GM12891 (cell line): ENCODE measurements at places on chromosomes 16 and 17.

- DNase-seq: peak; percentile 23
These were observed 93.7 kb downstream of the PMP22 start for GRCh38 chr17:15171167-15172047.

DNA sequence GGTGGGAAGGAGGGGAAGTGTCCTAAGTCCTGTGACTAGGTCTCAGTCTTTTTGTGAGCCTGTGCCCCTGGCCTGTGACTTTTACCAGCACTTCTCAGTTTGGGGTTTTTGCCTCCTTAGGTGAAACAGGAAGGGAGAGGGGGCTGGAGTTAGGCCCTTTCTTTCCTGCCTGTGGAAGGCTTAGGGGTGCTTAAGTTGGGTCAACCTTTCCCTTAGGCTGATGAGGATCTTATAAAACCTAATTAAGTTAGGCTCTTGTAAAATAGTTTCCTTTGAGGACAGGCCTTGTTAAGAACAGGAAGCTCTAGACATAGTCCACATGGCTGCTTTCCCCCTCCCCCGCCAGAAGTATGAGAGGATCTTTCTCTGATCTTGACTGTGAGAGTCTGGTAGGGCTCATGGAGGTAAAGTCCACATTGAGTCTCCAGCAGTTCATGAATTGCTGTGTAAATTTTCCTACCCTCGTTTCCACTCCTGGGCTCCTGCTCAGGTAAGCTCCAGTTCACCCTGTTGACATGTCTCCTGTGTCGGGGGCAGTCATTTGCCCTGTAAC lies 17.0 kb upstream of the DNASE1 start:
- DNase-seq: no peak

GRCh38 chr16:58692450-58692849 lies 7.9 kb upstream of the SLC38A7 start:
- no peak for DNase-seq

DNA sequence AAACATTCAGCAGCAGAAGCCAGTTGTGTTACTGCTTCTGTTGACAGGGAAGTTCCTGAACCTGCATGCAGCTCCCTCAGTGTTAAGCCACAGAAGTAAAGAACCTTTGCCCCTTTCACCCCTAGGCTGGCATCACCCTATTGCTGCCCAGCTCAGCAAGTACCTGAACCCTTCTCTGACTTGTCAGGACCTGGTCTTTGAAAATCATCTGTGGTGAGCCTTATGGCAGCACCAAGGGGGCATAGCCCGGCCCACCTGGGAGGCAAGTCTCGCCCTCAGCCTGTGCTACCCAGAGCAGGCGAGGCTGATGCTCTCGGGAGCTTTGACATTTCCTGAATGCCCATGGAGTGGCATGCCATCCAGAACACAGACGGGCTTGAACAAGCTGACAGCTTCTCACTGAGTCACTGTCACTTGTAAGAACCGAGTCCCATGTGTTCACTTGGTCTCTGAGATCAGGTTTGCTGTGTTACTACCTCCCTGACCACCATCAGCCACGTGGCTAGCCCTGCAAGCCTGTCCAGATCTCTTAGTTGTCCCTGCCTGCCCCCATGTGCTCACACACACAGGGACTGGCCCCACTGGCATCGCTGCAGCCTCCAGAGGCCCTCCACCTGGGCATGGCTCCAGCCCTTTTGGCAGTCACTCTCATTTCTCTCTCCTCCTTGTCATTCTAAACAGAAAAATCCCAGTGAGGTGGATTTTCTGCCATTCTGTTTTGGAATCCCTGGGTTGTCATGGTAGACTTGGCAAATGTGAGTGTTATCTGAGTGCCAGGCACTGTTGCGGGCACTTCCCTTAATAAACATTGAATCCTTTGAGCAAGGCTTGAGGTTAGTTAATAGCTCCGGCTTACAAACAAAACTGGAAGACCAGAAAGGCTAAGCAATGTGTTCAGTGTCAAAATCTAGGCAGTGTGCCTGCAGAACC lies 2.9 kb upstream of the CARMIL2 start:
- no peak for DNase-seq

DNA sequence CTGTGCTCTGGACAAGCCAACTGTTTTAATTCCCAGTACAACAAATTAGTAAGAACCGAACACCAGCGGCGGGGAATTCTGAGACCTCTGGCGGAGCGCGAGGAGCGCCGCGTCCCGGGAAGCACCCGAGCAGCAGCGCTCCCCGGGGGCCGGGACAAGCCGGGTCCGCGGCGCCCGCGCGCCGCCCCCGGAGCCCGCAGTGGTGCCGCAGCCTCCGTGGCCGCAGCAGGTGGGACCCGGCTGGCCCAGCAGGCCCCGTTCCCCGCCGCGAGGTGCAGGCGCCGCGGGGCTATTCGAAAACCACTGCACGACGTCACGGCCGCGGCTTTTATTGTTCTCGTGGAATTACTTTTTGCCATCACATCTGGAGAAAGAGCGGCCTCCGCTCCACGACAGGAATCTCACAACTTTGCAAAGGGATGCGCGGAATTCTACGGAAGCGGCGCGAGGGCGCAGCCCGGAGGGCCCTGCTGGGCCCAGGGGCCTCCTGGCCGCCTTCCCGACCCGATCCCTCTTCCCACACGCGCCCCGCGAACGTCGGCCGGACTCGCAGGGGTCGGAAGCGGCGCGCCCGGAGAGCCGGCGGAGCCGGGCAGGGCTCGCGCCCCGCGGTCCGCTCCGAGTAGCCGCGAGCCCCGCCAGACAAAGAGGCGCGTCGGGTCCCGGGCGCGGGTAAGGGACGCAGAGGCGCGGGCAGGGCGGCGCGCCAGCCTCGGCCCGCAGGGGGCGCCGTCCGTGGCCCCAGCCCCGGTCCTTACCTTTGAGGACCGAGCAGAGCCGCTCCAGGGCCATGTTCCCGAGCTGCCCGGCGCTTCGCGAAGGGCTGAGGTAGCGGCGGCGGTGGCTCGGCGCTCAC lies 696 bp downstream of the NETO2 start:
- DNase-seq: peak; percentile 74

- DNase-seq: no peak
These were observed 50.7 kb downstream of the AATF start for GRCh38 chr17:36999471-36999870.

- no peak for DNase-seq
These were observed 594 bp upstream of the TGFB1I1 start for GRCh38 chr16:31471241-31471874.

DNA sequence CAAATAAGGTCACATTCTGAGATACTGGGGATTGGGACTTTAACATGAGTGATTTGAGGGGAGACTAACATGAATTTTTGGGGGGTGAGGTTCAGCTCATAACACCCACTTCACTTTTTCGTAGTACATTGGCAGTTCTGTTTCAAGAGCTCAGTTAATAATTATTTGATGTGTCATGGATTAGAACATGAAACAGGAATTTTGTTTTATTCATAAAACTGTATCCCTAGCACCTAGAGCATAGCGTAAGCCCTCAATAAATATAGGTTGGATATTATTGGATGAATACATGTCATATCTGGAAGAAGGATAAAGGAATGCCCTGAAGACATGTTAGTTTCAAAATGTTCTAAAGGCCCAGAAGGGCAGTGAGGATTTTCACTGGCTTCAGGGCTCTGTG lies 119.8 kb downstream of the PRKCA start:
- no peak for DNase-seq

DNA sequence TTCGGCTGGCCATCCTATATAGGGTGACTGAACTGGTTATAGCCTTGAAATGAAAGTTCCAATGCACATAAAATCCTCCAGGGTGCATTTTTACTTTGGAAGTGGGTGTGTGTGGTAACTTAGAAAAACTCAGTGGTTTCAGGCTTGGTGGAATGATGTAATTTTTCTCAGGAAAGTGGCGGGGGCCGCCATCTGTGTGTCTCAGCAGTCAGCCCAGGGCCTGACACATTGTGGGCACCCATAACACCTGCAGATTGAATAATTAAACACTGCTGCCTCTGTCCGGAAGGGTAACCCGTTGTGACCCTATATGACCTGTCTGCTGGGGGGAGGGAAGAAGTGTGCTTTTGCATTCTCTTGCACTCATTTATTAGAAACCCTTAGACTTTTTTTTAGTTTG lies 2.2 kb upstream of the PDP2 start:
- no peak for DNase-seq

- no peak for DNase-seq
These were observed 60.9 kb downstream of the KLHDC4 start for GRCh38 chr16:87704754-87705353.

DNA sequence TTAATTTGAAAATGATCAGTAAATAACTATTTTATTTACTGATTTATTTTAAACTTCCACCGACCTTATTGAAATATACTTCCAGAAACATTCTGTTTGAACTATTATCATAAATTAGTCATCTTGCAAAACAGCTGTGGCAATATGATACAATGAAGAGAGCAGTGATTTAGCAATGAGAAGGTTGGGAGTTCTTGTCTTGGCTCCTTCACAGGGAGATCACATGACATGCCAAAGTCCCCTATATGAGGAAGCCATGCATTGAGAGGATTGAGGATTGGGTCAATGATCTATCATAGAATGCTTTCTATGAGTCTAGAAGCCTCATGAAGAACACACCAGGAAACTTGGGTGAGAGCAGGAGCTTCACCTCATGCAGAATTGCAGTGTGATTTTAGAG lies 222.7 kb downstream of the LGALS9B start:
- DNase-seq: no peak

DNA sequence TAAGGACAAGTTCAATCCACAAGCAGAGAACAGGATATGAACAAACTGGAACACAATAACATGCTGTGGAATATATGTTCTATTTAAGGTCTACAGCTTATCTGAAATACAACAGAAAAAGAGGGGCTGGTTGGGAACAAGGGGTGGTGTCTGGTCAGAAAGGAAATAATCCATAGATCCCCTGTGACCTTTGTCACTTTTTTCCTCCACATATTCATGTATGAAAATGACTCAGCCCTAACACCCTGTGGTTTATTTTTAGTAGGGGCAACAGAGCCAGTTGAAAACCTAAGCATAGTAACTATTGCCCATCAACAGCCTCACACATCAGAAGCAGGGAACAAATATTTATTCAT lies 12.3 kb upstream of the SPAG9 start:
- DNase-seq: no peak

DNA sequence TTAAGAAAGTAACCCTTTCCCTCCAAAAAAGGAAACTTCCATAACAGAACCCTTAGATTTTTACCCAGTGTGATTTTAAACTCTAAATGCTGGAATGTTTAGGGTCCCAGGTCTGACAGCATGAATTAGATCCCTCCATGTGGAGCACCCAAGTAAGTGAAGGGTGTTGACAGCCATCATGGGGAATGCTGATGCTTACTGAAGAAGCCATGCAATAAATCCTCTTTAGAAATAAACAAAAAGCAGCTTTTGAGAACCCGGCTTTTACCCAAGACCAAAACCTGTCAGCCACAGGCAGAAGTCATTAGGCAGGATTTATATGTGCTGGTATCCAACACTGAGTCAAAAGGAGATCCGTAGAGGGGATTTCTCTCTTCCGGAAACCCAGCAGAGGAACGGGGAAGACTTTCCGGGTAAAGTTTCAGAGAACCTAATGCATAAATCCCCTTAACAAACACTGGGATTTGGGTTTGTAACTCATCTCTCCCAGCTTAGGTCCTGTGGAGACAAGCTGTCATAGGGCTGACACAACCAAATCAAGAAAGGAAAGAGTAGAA lies 287.5 kb downstream of the IRX3 start:
- no peak for DNase-seq

- no peak for DNase-seq
These were observed 10.2 kb downstream of the RAB11FIP4 start for GRCh38 chr17:31401456-31402254.

GRCh38 chr17:19787733-19788357 lies 39.7 kb upstream of the ALDH3A1 start:
- no peak for DNase-seq

DNA sequence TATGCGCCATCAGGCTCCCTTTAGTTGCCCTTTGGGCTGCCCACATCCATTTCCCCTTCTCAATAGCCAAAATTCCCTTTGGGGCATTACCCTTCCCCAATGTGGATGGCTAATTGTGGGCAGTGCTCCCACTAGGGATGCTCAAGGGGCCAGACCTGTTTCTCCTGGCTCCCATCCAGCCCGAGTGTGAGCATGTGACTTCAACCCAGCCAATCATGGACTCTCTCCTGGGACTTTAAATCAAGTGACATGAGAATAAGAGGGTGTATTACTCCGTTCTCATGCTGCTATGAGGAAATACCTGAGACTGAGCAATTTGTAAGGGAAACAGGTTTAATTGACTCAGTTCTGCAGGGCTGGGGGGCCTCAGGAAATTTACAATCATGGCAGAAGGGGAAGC lies 60.9 kb upstream of the WSB1 start:
- DNase-seq: no peak

- peak; percentile 100 for DNase-seq
These were observed at the start of gene INO80E for GRCh38 chr16:29995911-29996765. Gene INO80E (plus strand): TSS chr16:29996241. CDS start chr16:29996311, 70 bp downstream.

GRCh38 chr16:65959983-65960382 lies 406.5 kb upstream of the CDH5 start:
- DNase-seq: no peak

- no peak for DNase-seq
These were observed 486.5 kb downstream of the CDH13 start for GRCh38 chr16:83113317-83113716.

GRCh38 chr17:64306850-64307463 lies 43.9 kb upstream of the TEX2 start:
- DNase-seq: peak; percentile 38

DNA sequence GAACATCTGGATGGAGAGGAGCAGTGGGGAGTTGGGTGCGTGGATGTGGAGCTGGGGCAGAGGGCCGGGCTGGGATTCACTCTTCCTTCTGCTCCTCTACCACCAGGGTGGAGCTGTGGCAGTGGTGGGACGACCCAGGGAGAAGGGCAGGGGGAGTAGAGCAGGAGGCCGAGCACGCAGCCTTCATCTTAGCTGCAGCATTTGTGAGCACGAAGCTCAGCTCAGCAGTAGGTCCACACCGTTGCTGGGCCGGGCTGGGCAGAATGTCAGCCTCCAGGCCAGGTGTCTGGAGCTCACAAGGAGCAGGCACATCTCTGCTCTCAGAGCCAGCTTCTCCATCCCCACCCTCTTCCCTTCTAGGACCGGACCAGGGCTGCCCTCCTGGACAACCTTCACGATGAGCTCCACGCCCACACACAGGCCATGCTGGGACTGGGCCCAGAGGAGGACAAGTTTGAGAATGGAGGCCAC lies 55.7 kb downstream of the OR1D5 start:
- DNase-seq: no peak

GRCh38 chr16:1777375-1778199 lies 4.7 kb upstream of the MRPS34 start:
- no peak for DNase-seq

- DNase-seq: peak; percentile 100
These were observed at the start of gene TEDC2 for GRCh38 chr16:2459647-2460390. Gene TEDC2 (plus strand): TSS chr16:2460109. CDS start chr16:2460145, 36 bp downstream.

DNA sequence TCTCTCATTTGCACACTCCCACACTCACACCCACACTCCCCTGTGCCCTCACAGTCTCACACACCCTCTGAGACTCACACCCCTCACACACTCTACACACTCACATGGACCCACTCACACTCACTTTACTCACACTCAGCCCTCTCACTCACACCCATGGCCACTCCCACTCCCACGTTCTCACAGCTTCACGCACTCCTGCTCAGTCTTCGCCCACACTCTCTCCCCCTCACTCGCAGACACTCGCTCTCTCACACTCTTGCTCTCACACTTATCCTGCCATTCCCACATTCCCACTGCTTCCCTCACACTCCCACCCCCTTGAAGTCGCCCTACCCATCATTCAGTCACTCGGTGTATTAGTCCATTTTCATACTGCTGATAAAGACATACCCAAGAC lies 47.9 kb downstream of the CCDC182 start:
- DNase-seq: no peak
